ENCODE measurements at places on chromosomes 11 and 22.

- H3K4me1 ChIP-seq, result no peaks in the 10 kb centered on the region
- H3K27me3 ChIP-seq, result no peaks in the 10 kb centered on the region
- H3K4me3 ChIP-seq, result no peak overlapping the region
- no peaks in the 10 kb centered on the region for H3K36me3 ChIP-seq
- H3K27ac ChIP-seq, result no peak overlapping the region
- no peak for DNase-seq
Observed at GRCh38 chr11:65152122-65152521, 17.8 kb upstream of the SYVN1 start.

DNA sequence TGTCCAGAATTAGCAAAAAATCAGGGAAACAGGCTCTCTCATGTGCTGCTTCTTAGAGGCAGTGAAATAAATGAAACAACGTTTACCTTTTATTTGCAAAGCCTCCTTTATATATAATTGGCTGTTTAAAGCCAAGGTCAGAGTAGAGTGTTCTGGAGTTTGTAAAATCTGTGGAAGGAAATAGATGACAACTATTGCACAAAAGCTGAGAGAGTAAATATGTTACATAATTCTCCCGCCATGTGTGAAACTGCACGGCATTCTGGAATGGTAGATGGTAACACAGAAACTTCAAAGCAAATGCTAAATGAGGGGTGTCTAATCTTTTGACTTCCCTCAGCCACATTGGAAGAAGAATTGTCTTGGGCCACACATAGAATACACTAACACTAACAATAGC is 51.5 kb upstream of the FGF3 start:
- H3K4me3 ChIP-seq, result no peak overlapping the region
- no peaks in the 10 kb centered on the region for H3K4me1 ChIP-seq
- no peak overlapping the region for H3K27ac ChIP-seq
- H3K36me3 ChIP-seq, result no peaks in the 10 kb centered on the region
- no peaks in the 10 kb centered on the region for H3K27me3 ChIP-seq
- DNase-seq, result no peak

- peaks cover 5% of the 10 kb centered on the region for H3K36me3 ChIP-seq
- H3K4me1 ChIP-seq, result no peaks in the 10 kb centered on the region
- no peaks in the 10 kb centered on the region for H3K27me3 ChIP-seq
- DNase-seq, result no peak
- H3K27ac ChIP-seq, result no peak overlapping the region
Observed at GRCh38 chr11:43845816-43846215, 34.8 kb upstream of the ALKBH3 start.

DNA sequence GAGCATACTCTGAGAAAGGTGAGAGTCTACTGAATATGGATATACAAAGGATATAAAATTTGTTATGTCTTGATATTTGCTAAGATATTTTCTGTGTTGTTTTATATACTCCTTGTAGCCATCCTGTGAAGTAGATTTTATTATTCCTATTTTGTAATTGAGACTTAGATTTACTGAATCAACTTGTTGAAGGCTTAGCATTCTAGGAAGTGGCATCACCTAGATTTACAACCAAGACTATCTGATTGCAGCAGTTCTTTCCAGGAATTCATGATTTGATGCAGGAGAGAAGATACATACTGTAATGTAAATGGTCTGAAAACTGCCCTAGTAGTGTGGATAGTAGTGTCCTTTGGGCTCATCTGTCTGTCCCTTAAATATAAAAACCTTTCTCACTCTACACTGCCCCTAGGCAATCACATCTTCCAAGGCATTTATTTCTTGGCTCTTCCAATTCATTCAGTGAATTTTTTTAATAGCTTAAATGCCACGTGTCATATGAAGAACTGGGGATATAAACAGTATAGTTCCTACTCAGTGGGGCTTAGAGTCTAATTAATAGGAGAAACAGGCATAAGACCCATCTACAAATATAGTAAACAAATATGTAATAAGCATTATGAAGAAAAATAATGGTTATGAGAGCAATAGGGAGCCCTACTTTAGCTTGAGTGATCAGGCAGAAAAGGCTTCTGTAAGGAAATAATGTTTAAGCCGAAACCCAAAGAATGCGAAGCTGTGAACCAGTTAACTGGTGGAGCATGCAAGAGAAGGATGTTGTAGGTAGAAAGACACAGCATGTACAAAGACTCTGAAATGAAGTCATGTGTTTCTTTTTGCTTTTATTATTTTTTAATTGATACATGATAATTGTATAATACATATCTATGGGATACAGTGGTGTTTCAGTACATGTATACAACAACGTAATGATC is 13.6 kb downstream of the IPO7 start:
- H3K36me3 ChIP-seq, result peaks cover 1% of the 10 kb centered on the region
- peaks cover 31% of the 10 kb centered on the region for H3K4me1 ChIP-seq
- H3K4me3 ChIP-seq, result no peak overlapping the region
- no peaks in the 10 kb centered on the region for H3K27me3 ChIP-seq
- DNase-seq, result no peak
- peak overlapping the region; percentile 62 for H3K27ac ChIP-seq

- H3K27ac ChIP-seq, result no peak overlapping the region
- no peak overlapping the region for H3K4me3 ChIP-seq
- peak; percentile 86 for DNase-seq
- H3K36me3 ChIP-seq, result no peaks in the 10 kb centered on the region
- no peaks in the 10 kb centered on the region for H3K4me1 ChIP-seq
Observed at GRCh38 chr11:13238879-13239514, 38.6 kb upstream of the BMAL1 start.

- peaks cover 27% of the 10 kb centered on the region for H3K4me1 ChIP-seq
- DNase-seq, result no peak
- no peak overlapping the region for H3K27ac ChIP-seq
- no peak overlapping the region for H3K4me3 ChIP-seq
- H3K27me3 ChIP-seq, result no peaks in the 10 kb centered on the region
Observed at GRCh38 chr22:36457688-36458450, 23.6 kb downstream of the TXN2 start.

DNA sequence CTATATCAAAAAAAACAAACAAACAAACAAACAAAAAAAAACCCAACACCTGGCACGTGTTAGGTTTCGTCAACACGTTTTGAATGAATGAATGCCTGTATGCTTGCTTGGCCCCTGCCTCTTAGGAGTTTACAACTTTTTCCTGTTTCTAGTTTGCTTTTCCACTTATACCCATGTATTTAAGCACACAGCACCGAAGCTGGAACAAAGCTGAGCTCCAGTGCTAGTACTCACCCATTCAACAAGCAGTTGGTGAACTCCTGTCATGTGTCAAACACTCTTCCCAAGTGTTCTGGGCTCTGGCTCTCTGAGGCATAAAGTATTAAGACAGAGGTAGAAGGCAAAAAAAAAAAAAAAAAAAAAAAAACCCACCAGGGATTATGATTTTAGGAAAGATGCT is 599.3 kb downstream of the BUD13 start:
- no peak overlapping the region for H3K4me3 ChIP-seq
- DNase-seq, result no peak
- peaks cover 25% of the 10 kb centered on the region for H3K4me1 ChIP-seq
- no peak overlapping the region for H3K27ac ChIP-seq

- H3K4me1 ChIP-seq, result peaks cover 8% of the 10 kb centered on the region
- no peak overlapping the region for H3K27ac ChIP-seq
- H3K27me3 ChIP-seq, result no peaks in the 10 kb centered on the region
- no peaks in the 10 kb centered on the region for H3K36me3 ChIP-seq
- DNase-seq, result peak; percentile 65
- H3K4me3 ChIP-seq, result no peak overlapping the region
Observed at GRCh38 chr22:29772170-29772641, 5.0 kb downstream of the UQCR10 start.

GRCh38 chr11:17543574-17544180 is 539 bp downstream of the USH1C start:
- no peak overlapping the region for H3K27ac ChIP-seq
- H3K4me3 ChIP-seq, result peak overlapping the region; percentile 89
- H3K4me1 ChIP-seq, result peaks cover 21% of the 10 kb centered on the region
- DNase-seq, result peak; percentile 34

GRCh38 chr11:57713835-57714234 is 1.4 kb downstream of the TMX2 start:
- no peaks in the 10 kb centered on the region for H3K27me3 ChIP-seq
- peaks cover 8% of the 10 kb centered on the region for H3K4me1 ChIP-seq
- H3K27ac ChIP-seq, result no peak overlapping the region
- H3K36me3 ChIP-seq, result 0 out of 2 replicates have a peak, but pooled peaks cover 4% of the 10 kb centered on the region
- DNase-seq, result no peak

All from GM23338 (cell line).